Glomerular endothelial cell (primary cell): ENCODE measurements at places on chromosomes 1 and 21. TPM values are rescaled to one million over a fixed set of nuclear protein-coding genes. Genes with fewer than 3 reads are reported as not detected.

The SELE gene
- total RNA-seq = 5.7 and 52.6 TPM in 2 replicates

The KRTAP12-1 gene
- total RNA-seq = not detected in 2 replicates

- no peak for DNase-seq
Observed at GRCh38 chr1:182054698-182055326, 6.7 kb downstream of the ZNF648 start.

DNA sequence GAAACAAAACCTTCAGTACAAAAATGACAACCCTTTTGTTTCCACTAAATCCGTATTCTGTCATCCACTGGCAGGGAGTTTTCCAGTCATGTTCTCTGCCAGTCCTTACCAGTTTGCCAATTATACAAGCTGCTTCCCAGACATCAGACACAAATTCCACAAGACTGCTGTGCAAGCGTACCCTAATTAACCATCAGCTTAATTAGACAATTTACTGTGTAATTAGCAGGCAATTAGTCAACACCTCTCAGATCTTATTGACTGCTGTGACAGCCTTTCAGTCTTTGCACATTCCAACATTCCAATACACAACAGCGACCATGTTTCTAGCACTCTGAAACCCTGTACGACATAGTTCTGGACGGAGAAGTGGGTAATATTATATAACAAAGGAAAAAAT is 420.1 kb downstream of the DPYD start:
- DNase-seq = no peak

DNA sequence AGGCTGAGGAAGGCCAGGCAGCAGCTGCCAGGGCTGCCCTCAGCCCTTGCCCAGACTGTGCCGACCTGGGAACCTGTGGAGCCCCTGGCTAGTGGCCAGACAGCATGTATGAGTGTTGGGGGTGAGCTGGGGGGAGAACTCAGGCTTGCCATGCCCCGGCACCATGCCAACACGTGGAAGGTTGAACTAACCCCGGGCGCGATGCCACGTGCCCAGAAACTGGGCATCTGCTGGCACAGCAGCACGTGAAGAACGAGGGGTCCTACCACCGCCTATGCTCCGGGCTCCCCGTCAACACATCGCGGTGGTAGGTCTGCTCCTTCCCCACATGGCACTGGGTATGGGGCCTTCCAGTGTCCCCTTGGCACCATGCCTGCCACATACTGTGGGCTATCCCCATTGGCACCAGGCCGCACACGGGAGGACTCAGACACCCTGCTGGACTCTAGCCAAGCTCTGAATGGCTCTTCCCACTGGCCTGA is 68.7 kb downstream of the CASZ1 start:
- DNase-seq = no peak

DNA sequence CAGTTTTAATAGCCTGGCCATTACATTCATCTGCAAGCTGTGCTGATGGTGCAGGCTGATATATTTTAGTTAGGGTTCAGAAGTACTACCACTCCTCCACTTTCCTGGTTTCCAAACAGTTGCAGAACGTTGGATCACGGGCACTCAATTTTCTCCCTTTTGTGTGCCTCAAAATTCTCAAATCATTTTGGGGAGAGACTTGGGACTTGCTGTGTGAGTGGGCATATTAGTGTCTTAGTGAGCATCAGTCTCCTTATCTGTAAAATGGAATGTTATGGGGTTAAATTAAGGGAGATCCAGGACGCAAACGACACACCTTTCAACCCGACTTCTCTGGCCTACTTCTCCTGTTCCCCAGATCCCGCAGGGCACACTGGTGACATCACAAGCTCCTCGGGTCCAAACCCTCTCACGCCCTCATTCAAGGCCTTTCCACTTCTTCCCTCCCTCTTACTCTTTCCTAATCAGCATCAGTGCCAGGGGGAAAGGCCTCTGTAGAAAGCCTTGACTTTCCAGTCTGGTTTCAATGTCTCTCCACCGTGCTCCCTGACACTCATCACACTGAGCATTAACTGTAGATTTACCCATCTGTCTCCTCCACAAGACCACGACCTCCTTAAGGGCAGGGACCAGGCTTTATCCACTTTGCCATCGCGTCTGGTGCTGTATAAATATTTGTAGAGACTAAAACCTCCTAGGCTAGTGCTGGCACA is 1.2 kb downstream of the PIGP start:
- DNase-seq = no peak
